ENCODE measurements at places on chromosomes 12 and 14.

DNA sequence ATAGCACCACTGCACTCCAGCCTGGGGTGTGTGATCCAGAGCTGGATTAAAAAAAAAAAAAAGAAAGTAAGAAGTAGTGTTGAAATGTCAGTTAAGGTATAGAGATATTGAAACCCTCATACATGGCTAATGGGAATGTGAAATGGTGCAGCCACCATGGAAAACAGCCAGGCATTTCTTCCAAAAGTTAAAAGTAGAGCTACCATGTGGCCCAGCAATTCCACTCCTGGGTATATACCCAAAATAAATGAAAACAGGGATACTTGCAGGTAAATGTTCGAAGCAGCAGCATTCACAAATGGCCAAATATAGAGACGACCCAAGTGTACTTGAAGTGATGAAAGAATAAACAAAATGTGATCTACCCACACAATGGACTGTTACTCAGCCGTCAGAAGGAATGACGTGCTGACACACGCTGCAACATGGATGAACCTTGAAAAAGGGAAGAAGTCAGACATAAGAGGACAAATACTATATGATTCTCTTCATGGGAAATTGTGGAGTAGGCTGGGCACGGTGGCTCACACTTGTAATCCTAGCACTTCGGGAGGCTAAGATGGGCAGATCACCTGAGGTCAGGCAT lies 15.2 kb downstream of the IL31 start:
- peak; percentile 23 for DNase-seq

- no peak for DNase-seq
Measured at GRCh38 chr14:35220920-35221319, 71.3 kb upstream of the PSMA6 start.

GRCh38 chr12:48777501-48778400 lies 11.1 kb downstream of the ADCY6 start:
- DNase-seq = no peak

DNA sequence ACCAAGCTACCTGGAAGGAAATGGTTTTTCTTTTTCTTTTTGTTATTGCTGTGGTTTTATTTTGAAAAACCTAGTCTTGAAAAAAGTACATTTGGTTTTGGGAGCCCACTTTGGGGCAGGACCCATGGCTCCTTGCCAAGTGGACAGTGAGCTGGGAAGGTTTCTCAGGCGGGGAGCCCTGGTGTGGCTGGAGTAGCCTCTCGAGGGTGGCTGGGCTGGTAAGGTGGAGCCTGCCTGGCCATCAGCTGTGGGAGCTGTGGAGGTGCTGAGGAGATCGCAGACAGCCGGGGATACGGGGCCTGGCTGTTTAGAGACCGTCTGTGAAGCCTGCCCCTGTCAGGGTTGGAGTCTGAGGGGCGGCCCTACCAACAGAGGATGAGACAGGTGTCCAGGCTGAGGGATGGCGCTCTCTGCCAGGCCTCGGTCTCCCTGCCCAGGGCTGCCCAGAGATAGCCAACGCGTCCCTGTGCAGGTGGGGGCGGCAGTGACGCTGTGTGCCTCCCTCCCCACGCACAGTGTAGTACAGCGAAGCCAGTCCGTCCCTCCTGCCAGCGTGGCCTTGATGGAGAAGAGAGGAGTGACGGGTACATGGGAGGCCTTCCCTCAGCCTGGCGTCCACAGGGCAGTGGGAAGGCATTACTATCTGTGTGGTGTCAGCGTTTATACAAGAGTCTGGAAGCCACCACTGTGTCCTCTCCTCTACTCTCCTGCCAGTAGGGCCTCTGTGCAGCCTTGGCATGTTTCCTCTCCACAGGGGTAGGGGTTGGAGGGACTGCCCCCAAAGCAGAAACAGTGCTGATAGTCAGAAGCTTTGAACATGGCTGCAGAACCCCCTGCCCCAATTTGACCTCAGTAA lies 5.9 kb downstream of the RIN3 start:
- no peak for DNase-seq
